ENCODE measurements at places on chromosomes 11 and 22.

DNA sequence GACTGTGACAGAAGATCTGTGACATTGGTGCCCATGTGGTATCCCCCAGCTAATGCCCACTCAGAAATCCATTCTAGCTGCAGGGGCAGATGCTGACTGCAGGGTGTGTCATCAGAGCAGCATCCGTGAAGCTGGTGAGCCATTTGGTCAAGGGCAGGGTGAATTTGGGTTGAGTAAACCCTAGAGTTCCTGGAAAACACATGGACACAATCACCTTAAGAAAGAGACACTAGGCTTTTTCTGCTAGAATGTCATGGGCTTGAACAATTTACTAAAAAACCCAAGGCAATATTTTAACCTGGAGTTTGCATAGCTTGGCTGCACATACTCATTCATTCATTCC, 100.0 kb downstream of the ADAMTS15 start:
- no peak for DNase-seq

DNA sequence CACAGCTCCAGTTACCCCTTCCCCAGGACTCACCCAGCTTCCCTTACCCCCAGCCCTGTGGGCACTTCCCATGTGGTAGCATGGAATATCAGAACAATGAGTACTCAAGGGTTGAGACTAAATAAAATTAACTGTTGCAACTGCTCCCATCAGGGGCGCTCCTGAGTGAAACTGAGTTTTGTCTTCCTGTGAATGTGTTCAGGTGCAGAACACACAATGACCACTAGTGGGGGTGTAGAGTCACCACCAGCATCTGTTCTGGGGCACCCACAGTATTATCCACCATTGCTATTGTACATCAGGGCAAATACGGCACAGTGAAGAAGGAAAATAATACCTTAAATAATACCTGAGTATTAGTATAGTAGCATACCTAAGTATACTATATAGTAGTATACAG, 689.7 kb downstream of the TBC1D22A start:
- DNase-seq, result no peak

DNA sequence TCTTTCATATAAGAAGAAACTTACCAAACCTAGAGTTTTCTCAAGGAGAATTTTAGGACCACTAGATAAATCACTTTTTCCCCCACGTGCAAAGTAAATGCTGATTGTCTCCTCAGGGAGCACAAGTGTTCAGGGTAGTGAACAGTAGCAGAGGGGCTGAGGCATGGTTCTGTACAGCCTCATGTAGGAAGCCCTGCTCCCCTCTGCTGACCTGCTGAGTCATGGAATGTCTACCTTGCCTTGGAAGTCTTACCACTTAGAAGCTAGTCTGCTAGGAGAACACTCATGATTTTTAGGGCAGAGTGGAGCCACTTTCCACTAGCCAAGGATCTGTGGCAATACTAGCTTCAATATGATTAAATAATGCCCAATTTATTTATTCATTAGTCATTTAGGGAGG, 2120.6 kb upstream of the RAG2 start:
- no peak for DNase-seq

- no peak for DNase-seq
Observed at GRCh38 chr11:86795949-86796348, 4.4 kb upstream of the PRSS23 start.

GRCh38 chr11:14611939-14612338, 31.7 kb upstream of the PDE3B start:
- DNase-seq, result no peak

DNA sequence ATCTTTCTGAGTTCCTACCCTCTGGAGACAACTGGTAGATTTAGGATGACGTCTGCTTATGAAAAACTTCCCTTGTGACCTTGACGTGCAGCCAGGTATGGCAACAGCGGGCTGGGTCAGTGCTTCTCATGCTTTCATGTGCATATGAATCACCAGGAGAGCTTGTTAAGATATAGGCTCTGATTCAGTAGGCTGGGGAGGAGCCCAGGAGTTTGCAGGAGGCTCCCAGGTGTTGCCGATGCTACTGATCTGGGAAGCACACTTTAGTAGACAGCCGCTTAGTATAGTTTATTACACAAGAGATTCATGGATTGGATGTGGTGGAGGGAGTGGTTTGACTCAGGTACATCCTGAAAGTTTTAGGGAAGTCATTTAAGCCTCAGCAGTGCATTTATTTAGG, 23.8 kb downstream of the DIXDC1 start:
- no peak for DNase-seq

- DNase-seq, result no peak
Observed at GRCh38 chr11:36326524-36327419, 30.7 kb downstream of the PRR5L start.

DNA sequence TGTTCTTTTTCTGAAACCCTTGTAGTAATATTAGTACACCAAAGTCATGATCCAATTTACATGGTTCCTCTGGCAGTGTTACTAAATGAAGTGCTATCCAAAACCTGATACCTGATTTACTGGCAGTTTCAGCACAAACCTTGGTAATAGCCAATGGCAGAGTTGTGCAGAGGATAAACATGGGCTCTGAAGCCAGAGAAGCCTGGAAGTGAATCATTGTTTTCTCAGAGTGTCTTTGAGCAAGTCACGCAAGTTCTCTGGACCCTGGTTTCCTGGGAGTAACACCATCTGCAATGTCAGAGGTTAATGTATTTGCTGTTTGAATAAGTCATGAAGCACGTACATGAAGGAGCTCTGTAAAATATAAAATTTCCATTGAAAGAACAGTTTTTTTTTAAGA, 222.3 kb upstream of the NARS2 start:
- no peak for DNase-seq

DNA sequence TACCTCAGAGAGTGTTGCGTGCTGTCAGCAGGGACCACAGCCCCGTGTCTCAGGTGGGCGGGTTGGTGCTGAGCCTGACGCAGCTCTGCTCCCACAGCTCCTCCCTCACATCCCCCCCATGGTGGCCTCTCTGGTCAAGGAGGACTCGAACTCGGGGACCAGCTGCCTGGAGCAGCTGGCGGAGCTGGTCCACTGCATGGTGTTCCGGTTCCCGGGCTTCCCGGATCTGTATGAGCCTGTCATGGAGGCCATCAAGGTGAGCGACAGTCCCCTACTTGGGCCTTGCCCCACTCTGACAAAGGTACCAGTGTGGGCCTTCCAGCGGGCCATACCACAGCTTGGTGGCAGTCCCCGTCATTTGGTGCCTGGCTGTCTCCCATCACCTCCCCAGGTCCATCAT, 11.8 kb downstream of the USP35 start:
- no peak for DNase-seq

DNA sequence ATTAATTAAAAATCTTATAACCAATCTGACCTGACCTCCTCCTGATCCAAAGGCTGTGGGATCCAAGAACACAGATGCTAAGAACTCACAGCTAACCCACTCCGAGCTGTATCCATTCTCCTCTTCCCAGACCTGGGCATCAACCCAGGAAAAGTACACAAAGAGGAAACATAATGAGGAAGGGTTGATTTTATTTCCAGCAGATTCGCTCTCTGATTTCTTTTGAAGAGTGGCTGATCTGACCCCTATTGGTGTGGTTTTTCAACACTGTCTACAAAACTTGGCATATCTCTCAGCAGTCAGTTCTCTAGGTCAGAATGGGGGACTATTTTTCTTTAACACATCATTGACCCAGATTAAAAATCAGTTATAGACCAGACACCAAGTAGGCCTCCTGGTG, 201.9 kb upstream of the UBASH3B start:
- no peak for DNase-seq

DNA sequence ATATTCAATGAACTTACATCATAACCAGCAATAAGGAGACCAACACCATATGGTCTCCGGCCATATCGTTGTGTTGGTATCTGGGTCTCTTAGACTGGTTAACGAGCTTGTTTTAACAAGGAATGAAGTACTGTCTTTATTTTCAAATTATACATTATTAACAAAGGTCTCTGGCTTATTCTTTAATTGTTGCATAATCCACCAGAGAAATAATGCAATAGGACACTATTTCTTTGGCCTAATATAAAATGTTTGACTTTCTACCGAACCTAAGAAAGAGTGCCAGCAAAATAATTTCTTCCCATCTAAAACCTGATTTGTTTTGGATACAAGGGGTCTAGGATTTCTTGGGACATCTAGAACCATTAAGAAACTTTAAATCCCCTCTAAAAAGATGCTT, 6.4 kb downstream of the PSMA1 start:
- no peak for DNase-seq

GRCh38 chr11:33802194-33802950, 28.1 kb upstream of the FBXO3 start:
- DNase-seq, result peak; percentile 62

DNA sequence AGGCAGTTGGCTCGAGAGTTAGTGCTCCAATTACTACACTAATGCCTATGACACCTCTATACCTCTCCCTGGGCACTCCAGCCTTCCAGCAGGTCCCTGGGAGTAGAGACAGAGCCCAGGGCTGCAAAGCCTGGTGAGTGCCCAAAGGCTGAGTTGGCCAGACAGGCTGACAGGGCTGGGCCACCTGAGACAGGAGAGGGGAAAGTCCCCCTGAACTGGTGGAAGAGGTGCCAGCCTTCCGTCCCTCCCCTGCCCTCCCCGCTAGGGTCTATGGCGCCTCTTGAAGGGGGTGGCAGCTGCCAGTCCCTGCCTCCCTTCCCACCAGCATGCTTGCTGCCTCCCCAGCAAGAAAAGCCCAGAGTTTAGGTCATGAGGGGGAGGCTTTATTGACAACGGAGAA, 3.0 kb downstream of the KCNJ11 start:
- no peak for DNase-seq

DNA sequence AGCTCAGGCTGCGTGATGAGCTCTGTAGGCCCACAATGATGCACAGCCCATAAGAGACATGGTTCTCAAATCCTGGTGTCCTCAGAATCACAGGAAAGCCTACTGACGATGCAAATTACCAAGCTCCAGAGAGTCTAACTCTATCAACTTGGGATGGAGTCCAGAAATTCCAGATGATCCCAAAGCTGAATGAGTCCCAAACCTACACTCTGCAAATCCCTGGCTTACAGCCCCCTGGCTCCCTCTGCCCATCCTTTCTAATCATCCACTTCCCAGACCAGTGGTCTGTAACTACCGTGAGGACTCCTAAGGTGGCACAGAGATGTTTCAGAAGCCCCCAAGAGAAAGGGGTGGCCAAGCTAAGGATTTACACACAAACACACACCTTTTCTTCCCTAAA, 13.5 kb downstream of the ARFGAP2 start:
- no peak for DNase-seq

- no peak for DNase-seq
Observed at GRCh38 chr22:29814003-29814402, 24.1 kb downstream of the ASCC2 start.

DNA sequence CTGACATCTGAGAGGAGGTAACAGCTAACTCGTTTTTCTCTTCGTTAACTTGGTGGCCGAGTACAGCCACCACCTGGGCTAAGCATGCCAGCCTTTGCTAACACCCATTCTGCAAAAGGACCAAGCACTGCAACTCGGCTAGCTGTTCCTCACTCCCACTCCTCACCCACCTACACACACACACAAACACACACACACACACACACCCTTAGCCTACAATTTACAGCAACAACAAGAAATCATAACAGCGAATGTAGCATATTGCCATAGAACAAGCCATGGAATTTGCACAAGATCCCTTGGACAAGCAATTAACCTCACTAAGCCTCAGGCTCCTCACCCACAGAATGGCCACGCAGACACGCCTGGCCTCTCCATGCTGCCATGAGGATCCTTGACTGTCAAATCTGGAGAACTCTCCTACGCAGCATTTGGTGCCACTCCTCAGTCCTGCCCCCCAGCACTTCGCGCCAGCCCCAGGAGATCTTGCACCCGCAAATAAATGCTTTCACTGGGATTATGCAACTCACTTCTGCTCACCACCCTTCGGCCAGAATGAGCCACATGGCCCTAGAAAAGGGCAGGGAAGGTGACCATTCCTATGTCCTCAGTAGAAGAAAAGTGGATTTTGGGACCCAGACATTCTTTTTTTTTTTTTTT, 58.9 kb downstream of the LARGE1 start:
- no peak for DNase-seq

- DNase-seq, result no peak
Observed at GRCh38 chr11:63667995-63668795, 3.0 kb downstream of the ATL3 start.

GRCh38 chr11:3135481-3136440, 29.3 kb downstream of the OSBPL5 start:
- DNase-seq, result no peak

GRCh38 chr11:71080239-71081097, 171.9 kb downstream of the SHANK2 start:
- peak; percentile 46 for DNase-seq

GRCh38 chr22:44275631-44275995, 37.1 kb downstream of the SHISAL1 start:
- no peak for DNase-seq

DNA sequence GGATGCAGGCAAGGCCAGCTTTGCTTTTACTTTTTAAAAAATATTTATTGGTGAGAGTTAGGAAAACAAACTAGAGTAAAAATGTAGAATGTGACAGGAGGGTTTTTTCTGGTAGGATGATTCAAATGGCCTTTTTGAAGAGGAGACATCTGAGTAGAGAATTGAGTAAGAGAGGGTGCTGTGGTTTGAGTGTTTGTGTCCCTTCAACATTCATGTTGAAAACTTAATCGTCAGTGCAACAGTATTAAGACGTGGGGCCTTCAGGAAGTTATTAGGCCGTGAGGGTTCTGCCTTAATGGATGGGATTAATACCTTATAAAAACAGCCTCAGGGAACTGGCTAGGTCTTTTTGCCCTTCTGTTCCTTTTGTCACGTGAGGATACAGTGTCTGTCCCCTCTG, 288.8 kb upstream of the C11orf87 start:
- no peak for DNase-seq

- no peak for DNase-seq
Observed at GRCh38 chr22:27609451-27609888, 192.1 kb downstream of the MN1 start.

DNA sequence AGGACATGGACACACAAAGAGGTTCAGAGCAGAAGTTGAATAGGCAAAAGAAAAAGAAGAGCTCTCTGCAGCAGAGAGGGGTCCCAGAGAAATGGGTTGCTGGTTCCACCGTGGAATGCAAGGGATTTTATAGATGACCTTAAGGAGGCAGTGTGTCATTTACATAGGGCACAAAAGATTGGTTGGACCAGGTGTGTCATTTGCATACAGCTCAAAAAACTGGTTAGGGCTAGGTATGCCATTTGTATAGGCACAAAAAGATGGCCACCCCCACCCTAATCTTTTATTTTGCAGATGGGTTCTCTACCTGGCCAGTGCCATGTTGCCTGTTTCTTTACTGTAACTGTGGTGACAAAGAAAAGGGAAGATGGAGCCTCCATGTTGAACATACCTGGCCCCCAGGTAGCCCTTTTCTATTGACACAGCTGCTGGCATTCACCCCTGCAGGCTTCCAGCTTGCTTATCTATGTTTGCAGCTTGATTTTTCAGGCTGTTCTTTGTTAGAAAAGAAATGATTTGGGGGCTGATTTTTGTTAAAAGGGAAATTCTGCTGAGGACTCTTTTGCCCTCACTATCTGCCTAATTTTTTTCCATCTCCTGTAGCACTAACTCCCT, 3.1 kb upstream of the CAVIN3 start:
- DNase-seq, result no peak
